ENCODE measurements at places on chromosomes 5 and 9. TPM values are rescaled to one million over a fixed set of nuclear protein-coding genes. Genes with fewer than 3 reads are reported as not detected.

- H3K36me3 ChIP-seq: no peaks in the 10 kb centered on the region
- H3K27ac ChIP-seq: no peak overlapping the region
- no peak overlapping the region for H3K4me3 ChIP-seq
- peak; percentile 62 for DNase-seq
- no peaks in the 10 kb centered on the region for H3K4me1 ChIP-seq
- no peaks in the 10 kb centered on the region for H3K27me3 ChIP-seq
Measured at GRCh38 chr5:155631116-155631515, 617.6 kb downstream of the KIF4B start.

GRCh38 chr5:81748556-81748955, 2.3 kb downstream of the SSBP2 start:
- H3K27me3 ChIP-seq: no peaks in the 10 kb centered on the region
- no peak overlapping the region for H3K4me3 ChIP-seq
- no peak for DNase-seq
- peaks cover 6% of the 10 kb centered on the region for H3K4me1 ChIP-seq

DNA sequence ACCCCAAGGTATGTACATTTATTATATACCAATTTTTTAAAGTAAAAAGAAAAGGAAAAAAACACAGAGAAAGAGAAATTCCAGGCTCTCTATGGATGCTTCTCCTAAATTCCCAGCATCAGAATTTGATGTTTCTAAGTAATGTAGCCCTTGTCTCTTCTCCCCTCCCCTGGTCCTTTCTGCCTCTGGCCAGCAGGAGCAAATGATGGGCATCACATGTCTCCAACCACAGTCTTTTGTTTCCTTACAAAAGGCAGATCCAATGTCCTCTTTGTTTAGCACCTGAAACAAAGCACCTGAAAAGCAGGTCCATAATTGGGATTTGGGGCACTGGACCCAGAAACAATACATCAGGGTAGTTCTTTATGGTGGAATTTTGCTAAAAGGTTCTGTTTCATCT, 50.4 kb upstream of the APC start:
- H3K27ac ChIP-seq: no peak overlapping the region
- H3K4me1 ChIP-seq: peaks cover 14% of the 10 kb centered on the region
- no peaks in the 10 kb centered on the region for H3K36me3 ChIP-seq
- no peaks in the 10 kb centered on the region for H3K27me3 ChIP-seq

- H3K27me3 ChIP-seq: no peaks in the 10 kb centered on the region
- H3K27ac ChIP-seq: no peak overlapping the region
- H3K4me1 ChIP-seq: peaks cover 4% of the 10 kb centered on the region
- H3K36me3 ChIP-seq: no peaks in the 10 kb centered on the region
Measured at GRCh38 chr5:169663537-169663936, 26.5 kb downstream of the DOCK2 start.

- DNase-seq: no peak
- no peaks in the 10 kb centered on the region for H3K36me3 ChIP-seq
- peaks cover 2% of the 10 kb centered on the region for H3K4me1 ChIP-seq
- H3K27me3 ChIP-seq: no peaks in the 10 kb centered on the region
- no peak overlapping the region for H3K4me3 ChIP-seq
Measured at GRCh38 chr5:88734191-88734640, 148.8 kb downstream of the MEF2C start.

DNA sequence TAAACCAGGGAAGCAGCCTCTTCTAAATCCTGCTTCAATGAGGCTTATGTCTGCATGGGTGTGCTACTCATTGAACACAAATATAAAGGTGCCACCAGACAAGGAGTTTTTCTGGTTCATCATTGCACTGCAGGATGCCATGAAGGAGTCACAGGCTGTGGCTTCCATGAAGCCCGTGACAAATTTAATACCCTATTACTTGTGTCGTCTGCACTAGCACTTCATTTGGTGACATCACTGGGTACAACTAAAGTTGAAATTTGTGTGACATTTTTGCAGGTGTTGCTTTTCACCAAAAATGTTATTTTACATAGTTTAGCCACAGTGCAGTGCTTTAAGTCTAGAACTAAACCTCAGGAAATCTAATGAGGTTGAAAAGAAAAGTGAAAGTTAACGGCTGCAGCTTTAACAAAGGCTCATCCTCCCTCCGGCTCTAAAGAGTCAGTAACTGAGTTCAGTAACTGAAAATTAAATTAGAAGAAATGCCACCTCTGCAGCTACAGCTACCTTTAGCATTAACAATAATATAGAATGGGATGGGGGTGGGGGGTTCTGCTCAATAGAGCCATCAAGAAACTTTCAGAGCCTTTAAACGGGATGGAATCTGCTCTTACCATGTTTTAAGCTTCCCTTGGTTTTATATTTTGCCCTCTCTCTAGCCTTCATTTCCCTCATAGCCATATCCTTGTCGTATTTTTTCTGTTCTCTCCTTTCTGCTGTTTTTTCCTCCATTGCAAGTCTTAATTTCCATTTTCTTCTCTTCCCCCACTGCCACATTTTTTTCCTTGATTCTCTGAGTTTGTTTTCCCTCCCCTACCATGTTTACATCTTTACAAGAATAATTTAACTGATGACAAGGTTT, 233.8 kb upstream of the TMEM161B start:
- no peaks in the 10 kb centered on the region for H3K27me3 ChIP-seq
- peak; percentile 9 for DNase-seq
- peak overlapping the region; percentile 61 for H3K4me3 ChIP-seq
- H3K36me3 ChIP-seq: no peaks in the 10 kb centered on the region

DNA sequence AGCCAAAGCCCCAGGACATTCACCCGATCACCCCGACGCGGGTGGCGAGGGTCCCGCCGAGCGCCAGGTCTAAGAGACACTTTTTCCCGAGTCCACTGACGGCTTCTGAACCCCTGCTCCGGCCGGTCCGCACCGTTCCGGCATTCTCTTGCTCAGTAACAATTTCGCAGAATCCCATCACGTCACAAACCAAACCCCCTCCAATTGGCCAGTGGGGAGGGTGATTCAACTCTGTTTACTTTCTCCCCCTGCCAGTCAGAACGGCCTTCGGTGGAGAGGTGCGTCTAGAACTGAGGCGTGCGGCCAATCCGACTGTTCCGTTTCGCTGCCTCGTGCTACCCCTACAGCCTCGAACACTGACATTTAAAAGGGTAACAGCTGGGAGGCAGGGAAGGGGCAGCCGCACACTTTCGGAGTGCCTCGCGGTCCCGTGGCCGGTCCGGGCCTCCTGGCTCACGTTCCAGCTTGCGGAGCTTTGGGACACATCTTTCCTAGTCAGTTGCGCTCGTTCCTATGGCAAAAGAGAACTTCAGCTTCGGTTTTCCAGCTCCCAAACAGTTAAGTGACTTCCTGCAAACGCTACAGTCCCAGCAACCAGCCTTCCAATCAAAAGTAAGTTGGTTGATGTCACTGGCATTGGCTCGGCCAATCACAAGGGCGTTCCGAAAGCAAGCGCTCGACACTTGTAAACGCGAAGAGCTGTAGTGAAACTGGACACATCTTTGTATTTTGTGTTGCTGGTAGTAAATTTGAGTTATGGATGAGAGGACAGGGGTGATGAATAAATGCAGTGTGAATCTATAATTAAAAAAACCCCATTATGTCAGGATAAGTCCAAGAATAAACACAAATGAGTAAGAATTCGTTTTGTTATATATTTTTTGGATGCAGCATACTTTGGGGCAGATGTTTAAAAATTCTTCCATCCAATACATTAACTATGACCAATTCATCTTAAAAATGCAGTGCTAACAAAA, at the start of gene KLF9:
Gene KLF9 (minus strand): TSS at position 859 of the 977 bp plus-strand sequence. CDS start 1,294 bp downstream, outside the sequence.
- peak within 1 kb of the TSS; percentile 97 for H3K4me3 ChIP-seq
- DNase-seq: peak; percentile 99
- peak within 1 kb of the TSS; percentile 99 for H3K27ac ChIP-seq
- H3K4me1 ChIP-seq: peaks cover 20% of the 10 kb centered on the region

GRCh38 chr9:79735023-79735779, 163.4 kb downstream of the TLE4 start:
- no peaks in the 10 kb centered on the region for H3K4me1 ChIP-seq
- H3K4me3 ChIP-seq: no peak overlapping the region
- no peaks in the 10 kb centered on the region for H3K36me3 ChIP-seq
- no peak overlapping the region for H3K27ac ChIP-seq
- no peaks in the 10 kb centered on the region for H3K27me3 ChIP-seq

WNT8A gene
- total RNA-seq: not detected

CCDC112 gene
- total RNA-seq: 7.4 TPM

FAM174A gene
- 20.0 TPM for total RNA-seq

RASEF gene
- total RNA-seq: 1.2 TPM

CCDC69 gene
- total RNA-seq: 4.0 TPM

MLANA gene
- not detected for total RNA-seq

FAM221B gene
- total RNA-seq: not detected
